ENCODE measurements at places on chromosomes 1 and 21.

GRCh38 chr1:150997126-150997872 lies 9.4 kb downstream of the MINDY1 start:
- no peak for DNase-seq

GRCh38 chr1:205286335-205286950 lies 35.1 kb downstream of the NUAK2 start:
- DNase-seq = no peak

- no peak for DNase-seq
Measured at GRCh38 chr1:229238674-229239415, 32.1 kb upstream of the RAB4A start.

DNA sequence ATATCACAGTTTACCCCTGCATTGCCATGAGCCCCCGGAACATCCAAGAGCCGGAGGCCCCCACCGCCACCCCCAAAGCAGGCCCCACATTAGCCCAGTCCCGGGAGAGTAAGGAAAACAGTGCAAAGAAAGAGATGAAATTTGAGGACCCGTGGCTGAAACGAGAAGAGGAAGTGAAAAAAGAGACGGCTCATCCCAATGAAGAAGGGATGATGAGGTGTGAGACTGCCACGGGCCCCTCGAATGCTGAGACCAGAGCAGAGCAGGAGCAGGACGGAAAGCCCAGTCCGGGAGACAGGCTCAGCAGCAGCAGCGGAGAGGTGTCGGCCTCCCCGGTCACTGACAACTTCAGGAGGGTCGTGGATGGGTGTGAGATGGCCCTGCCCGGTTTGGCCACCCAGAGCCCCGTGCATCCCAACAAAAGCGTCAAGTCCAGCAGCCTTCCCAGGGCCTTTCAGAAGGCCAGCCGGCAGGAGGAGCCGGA lies 532.4 kb downstream of the KIF26B start:
- DNase-seq = no peak

GRCh38 chr1:75996196-75996595 lies 64.0 kb upstream of the ASB17 start:
- DNase-seq = no peak

GRCh38 chr1:13775916-13776315 lies 75.9 kb downstream of the PRDM2 start:
- DNase-seq = no peak

DNA sequence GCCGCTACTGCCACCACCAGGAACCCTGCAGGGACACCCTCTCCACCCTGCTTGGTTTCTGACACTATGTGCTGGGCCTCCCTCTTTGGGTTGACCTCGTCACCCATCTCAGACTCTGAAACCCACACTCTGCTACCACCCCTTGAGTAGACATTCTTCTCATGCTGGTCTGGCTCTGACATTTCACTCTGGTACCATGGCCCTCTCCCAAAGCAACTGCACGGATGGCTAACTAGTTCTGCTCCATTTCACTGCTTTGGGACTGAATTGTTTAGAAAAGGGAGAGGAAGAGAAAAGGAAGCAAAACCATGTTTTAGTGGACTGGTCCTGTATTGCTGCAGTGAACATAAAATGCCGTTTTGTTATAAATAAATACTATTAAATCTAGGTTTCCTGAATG lies 137.8 kb downstream of the KCNK2 start:
- no peak for DNase-seq

GRCh38 chr1:222064388-222065211 lies 322.7 kb upstream of the DUSP10 start:
- DNase-seq = no peak

GRCh38 chr1:32332290-32333079 lies 3.5 kb downstream of the MARCKSL1 start:
- DNase-seq = no peak

DNA sequence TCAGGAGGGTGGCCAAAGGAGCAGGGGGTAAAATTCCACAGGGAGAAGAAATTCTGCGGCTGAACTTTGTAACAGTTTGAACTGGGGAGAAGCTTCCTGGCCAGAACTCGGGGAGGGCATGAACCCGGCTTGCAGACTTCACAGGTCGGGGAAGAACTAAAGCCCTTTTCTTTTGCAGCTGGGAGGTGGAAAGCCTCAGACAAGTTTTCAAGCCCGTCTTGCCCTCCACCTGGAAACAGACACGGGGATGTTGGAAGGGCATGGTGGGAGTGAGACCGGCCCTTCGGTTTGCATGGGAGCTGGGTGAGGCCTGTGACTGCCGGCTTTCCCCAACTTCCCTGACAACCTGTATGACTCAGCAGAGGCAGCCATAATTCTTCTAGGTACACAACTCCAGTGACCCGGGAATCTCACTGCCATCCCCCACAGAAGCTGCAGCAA lies 11.3 kb downstream of the THEM4 start:
- DNase-seq = no peak

All from CMK (cell line).